BJ (cell line): ENCODE measurements at places on chromosomes 7 and 10. TPM values are rescaled to one million over a fixed set of nuclear protein-coding genes. Genes with fewer than 3 reads are reported as not detected.
A peak's percentile ranks its signal among the peaks of the same experiment; 100 is the strongest.

Gene GPNMB
- polyA plus RNA-seq = 54.5 and 66.8 TPM in 2 replicates

Gene FANK1
- 1.8 and 2.4 TPM in 2 replicates for polyA plus RNA-seq

Gene ARID5B
- polyA plus RNA-seq = 73.8 and 74.5 TPM in 2 replicates

Gene BICC1
- 27.0 and 32.1 TPM in 2 replicates for polyA plus RNA-seq

Gene RPA3
- polyA plus RNA-seq = 9.2 and 18.4 TPM in 2 replicates

Gene DLX6
- polyA plus RNA-seq = not detected in 2 replicates

Gene AKR1D1
- not detected in 2 replicates for polyA plus RNA-seq

Gene GPR85
- 2.6 and 4.8 TPM in 2 replicates for polyA plus RNA-seq

Gene LIPM
- polyA plus RNA-seq = not detected in 2 replicates

Gene VAX1
- polyA plus RNA-seq = 0.22 and 0.23 TPM in 2 replicates

Gene NKX1-2
- not detected in 2 replicates for polyA plus RNA-seq

DNA sequence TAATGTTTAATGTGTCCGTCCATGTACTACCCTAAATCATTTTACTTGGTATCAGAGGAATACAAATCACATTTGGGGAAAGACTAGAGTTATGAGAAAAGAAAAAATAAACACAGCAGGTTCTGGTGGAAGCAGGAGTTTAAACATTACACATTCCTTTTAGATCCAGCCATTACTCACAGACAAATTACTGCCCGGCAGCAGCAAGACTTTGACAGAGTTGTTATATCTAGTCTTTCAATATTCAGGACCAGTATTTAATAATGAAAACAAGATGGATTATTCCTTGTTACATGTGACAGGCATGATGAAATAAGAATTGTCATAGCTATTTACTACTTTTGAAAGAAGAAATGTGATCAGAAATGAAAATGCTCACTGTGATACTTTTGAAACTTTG, 131.8 kb upstream of the GNAI1 start:
- no peak for DNase-seq

DNA sequence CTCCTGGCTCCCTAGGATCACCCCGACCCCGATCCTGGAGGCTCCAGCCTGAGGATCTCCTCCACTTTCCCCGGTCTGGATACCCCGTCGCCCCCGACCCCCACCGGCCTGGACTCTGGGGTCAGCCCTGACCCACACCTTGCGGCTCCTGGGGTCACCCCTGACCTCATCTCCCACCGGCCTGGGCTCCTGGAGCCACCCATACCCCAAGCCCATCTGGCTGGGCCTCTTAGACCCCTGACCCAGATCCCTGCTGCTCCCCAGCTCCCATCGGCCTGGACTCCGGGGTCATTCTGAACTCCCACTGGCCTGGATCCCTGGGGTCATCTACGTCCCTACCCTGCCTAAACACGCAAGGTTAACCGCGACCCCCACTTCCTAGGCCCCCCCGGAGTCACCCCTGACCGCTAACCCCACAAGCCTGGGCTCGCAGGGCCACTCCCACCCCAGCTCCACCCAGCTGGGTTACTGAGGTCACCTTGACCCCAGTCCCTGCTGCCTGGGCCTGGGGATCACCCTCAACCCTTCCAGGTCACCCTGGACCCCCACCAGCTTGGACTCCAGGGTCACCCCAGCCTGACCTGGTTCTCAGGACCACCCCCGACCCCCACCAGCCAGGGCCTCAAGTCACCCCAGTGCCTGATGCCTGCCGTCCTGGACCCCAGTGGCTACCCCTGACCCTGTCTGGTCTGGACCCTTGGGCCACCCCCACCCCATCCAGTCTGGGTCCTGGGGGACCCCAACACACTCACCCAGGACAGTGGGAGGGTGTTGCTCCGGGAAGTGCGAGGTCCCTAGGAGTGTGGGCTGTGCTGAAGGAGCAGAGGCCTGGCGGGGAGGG, 1.2 kb downstream of the FOXK1 start:
- DNase-seq = no peak

DNA sequence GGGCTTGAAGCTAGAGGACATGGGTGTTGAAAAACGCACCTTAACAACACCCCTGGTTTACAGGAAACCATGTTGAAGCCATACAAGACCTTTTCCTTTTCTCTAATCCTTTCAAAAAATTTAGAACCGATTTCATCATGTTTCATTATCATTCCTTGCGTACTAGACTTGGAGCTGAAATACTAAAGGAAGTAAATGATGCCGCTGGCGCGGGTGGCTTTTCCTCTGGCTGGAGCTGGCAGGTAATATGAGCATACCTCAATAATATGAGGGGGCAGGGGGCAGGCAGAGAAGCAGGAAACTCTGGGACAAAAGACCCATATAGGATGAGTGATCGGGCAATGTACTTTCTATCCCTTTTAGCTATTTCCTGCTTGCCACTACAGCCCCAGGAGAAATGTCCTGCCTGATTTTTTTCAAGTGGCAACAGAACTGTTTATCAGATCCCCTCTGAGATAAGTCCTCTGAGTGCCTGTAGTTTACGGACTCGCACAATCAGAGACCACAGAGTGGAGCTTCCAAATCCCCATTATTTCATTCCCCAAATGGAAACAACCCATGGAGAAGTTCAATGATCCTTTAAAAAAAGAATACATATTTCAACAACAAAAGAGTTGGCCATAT, 450.1 kb downstream of the KCNMA1 start:
- DNase-seq = no peak

DNA sequence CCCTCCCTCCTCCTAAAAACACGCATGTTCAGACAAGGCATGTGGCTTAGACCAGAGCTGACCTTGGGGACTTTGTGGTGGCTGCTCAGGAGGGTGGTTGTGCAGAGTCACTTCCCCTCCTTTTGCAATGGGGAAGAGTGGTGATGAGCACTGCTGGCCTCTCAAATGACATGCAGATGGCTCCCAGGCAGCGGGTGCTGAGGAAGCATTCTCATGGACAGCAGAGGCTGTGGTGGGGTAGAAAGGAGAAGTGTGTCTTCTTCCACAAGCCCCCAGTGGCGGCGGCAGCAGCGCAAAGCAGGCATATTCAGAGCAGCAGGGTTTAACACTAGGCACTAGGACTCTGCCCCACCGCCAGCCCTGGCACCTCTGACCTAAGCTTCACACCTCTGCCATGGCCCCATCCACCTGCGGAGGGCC, 105.9 kb upstream of the ANLN start:
- DNase-seq = no peak

DNA sequence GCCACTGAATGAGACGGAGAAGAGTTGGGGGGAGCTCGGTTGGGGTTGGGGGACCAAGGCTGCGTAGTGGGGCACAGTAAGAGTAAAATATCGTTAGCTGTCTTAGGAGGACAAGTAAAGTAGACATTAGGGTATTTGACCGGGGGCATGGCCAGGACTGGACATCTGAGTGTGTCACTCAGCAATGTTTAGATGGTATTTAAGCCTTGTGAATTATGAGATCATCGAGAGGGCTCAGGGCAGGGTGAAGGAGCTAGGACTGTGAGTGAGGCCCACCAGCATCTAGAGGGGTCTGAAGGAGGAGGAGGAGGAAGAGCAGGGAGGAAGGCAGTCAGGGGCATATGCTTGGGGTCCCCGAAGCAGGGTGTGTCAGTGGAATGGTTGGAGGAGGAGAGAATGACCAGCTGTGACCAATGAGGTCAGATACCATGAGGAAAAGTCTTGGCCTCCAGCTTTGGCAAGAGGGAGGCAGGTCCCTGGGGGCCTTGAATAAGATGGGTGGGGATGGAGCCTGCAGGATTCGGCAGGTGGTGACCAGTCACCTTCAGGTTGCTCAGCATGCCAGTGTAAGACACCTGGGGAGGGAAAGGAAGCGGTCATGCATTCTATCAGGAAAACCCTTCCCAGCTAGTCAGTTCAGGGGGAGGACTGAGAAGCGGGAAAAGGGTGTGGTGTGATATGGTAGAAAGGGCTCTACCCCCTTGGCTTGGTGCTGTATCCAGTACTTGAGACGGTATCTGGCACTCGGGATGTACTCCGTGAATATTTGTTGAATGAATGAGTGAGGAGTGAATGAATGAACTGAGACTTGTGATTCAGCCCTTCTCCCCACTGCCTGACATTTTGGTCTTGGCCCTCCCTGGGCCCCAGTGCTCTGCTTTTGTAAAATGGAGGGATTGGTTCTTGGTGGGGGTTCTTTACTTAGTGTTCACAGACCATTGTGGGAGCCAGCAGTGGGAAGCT, 34.8 kb upstream of the SH2D4B start:
- no peak for DNase-seq

GRCh38 chr7:128889121-128889520, 21.4 kb downstream of the KCP start:
- no peak for DNase-seq

DNA sequence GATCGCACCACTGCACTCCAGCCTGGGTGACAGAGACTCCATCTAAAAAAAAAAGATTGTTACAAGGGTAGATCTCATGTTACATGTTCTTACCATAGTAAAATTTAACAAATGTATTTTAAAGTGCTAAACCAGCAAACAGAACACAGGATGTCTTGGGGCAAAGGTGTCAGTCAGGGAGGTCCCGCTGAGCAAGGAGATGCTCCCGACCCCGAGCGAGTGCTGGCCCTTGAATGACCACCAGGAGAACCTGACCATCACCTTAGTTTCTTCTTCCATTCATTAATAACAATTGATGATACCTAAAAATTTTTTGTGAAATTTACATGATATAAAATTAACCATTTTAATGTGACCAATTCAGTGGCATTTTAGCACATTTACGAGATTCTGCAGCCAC, 241.6 kb upstream of the GPR26 start:
- DNase-seq = no peak

- DNase-seq = no peak
Observed at GRCh38 chr10:125222515-125223308, 62.3 kb upstream of the CTBP2 start.

GRCh38 chr10:1203216-1203615, 147.0 kb downstream of the WDR37 start:
- DNase-seq = no peak

DNA sequence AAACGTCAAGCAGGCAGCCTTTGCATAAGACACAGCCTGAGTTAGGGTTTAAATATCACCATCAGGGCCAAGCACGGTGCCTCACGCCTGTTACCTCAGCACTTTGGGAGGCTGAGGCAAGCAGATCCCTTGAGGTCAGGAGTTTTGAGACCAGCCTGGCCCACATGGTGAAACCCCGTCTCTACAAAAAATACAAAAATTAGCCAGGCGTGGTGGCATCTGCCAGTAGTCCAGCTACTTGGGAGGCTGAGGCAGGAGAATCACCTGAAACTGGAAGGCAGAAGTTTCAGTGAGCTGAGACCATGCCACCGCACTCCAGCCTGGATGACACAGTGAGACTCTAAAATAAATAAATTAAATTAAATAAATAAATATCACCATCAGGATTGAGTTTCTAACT, 33.0 kb downstream of the SRPK2 start:
- no peak for DNase-seq

GRCh38 chr10:14356921-14357320, 26.2 kb upstream of the FRMD4A start:
- DNase-seq = peak; percentile 40

DNA sequence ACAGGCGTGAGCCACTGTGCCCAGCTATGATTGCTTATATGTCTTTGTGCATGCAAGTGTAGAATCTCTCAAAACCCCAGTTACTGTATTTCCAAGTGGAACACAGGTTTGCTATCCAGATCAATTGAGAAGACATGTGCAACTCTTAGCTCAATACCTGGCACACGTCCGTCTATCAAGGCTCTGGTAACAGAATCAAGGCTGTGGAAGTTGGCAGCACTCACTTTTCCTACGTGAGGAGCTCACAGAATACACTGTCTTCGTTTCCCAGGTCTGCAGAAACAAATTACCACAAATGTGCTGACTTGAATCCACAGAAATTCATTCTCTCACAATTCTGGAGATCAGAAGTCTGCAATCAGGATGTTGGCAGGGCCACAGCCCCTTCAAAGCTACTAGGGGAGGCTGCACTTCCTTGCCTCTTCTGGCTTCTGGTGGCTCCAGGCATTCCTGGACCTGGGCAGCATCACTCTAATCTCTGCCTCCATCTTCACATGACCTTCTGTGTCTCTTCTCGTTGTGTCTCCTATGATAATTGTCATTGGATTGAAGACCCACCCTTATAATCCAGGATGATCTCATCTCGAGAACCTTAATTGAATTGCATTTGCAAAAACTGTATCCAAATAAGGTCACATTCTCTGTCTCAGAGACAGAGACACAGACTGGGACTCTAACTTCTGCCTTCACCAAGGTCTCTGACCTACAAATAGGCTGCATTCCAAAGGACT, 84.8 kb upstream of the C7orf33 start:
- no peak for DNase-seq

DNA sequence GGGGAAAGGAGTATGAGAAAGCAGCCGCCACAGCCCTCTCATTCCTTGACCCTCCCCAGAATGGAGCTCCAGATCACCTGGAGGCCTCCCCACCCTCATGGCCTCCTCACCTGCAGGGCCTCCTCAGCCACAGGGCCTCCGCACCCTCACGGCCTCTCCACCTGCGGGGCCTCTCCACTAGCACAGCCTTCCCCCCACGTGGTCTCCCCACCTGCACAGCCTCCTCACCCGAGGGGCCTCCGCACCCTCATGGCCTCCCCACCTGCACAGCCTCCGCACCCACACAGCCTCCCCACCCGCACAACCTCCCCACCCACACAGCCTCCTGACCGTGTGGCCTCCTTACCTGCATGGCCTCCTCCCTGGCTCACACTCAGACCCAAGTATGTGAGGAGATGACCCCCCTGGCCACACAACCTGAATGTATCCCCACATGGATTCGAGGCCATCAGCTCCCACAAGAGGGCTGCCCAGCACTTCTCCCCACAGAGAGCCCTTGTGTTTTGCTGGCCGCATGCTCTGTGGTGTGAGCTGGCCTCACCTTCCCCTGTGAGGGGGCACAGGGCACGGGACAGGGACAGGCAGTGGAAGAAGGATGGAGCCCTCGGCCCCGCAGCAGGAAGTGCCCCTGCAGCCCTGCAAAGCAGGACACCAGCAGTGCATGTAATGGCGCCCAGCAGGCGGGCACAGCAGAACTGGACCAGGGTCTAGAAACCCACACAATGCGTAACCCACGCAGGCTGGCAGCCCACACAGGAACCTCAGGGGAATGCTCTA, 3.1 kb downstream of the DIP2C start:
- DNase-seq = no peak

DNA sequence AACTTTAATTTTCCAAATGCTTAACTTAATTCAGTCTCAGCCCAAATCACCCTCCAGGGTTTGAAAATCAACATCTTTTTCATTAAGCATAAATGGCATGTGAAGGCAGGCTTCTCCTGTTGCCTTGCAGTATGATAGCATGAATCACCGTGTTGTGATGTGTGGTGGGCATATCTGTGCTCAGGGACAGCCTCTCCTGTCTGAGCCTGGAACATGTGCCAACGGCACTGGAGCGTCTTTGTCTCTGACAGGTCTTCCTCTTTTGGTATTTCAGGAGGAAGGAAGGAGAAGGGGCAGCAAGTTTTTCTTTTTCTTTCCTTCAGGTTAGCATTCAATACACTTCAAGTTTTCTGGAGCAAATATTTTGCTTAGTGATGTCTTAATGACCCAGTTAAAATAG, 57.6 kb downstream of the LRGUK start:
- no peak for DNase-seq
